ENCODE measurements at places on chromosomes 7 and 10.

DNA sequence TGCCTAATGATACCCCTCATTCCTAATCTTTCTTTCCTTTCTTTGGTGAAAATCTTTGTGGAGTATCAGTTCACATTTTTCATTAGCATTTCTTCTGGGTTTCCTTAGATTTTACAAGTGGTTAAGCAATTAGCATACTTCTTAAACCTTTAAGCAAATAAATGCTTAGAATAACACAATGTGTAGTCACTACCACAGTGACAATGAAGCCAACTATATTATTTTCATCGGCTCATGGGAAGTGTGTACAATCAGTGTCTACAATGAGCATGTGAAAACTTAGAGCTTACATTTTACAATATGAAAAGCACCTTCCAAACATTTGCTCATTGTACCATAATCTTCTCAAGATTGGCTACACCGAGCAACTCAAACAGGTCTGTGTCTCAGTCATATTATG is 176.2 kb upstream of the PLXNA4 start:
- DNase-seq: no peak

DNA sequence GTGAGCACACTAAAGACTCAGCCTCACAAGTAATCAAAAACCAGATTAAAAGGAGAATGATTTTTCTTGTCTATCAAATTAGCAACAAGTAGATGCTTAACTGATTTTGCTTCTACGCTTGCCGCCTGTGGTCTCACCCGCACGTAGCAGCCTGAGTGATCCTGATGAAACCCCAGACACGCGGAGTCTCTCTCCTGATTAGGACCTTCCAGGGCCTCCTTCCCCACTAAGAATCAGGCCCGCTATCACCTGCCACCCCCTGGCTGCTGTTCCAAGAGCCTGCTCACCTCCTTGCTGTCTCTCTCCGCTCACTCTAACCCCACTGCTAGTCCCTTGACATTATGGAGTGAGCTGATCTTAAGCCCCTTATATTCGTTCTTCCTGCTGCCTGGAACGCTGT is 325.9 kb upstream of the NRP1 start:
- DNase-seq: no peak

DNA sequence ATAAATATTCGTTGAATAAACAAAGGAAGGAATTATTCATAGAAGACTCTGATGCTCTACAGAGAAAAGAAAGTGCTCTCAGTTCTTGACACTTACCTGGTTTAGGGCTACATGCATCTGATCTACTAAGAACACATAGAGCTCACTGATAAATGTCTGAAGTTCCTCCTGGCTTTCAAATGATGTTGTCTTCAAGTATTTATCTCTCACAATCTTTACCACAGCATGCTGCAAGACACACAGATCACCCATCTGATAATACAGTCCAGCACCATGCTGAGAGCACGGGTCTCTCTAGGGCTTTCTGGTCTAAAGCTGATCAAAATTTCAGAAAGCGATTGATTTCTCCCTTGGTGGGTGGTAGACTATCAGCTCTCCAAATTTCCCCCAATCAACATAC is 44.5 kb upstream of the MRPS16 start:
- no peak for DNase-seq

DNA sequence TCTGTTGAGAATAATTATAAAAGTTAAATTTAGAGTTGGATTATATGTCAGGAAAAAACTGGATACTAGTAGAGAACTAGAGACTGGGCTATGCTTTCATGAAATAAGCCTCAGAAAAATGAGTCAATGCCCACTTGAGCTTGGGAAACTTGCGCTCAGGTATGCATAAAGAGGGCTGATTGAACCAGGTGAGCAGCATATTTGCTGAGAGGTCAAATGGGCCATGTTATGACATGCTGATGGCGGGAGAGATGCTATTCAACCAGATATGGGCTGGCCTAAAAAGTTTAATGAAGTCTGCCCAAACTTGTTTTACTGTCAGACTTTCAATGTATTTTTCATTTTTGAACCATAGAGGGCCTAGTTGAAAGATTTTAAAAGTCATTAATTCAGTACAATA is 837.6 kb upstream of the GHITM start:
- no peak for DNase-seq

GRCh38 chr10:62911210-62911963 is 95.2 kb upstream of the EGR2 start:
- no peak for DNase-seq

All from inflammatory macrophage treated with lipopolysaccharide for 4 hours (primary cell).